ENCODE measurements at places on chromosomes 5 and 9. TPM values are rescaled to one million over a fixed set of nuclear protein-coding genes. Genes with fewer than 3 reads are reported as not detected.

- no peak for DNase-seq
- H3K4me1 ChIP-seq: no peaks in the 10 kb centered on the region
- H3K27me3 ChIP-seq: no peaks in the 10 kb centered on the region
- H3K36me3 ChIP-seq: no peaks in the 10 kb centered on the region
- H3K27ac ChIP-seq: no peak overlapping the region
Measured at GRCh38 chr5:146772881-146773466, 105.6 kb downstream of the PPP2R2B start.

DNA sequence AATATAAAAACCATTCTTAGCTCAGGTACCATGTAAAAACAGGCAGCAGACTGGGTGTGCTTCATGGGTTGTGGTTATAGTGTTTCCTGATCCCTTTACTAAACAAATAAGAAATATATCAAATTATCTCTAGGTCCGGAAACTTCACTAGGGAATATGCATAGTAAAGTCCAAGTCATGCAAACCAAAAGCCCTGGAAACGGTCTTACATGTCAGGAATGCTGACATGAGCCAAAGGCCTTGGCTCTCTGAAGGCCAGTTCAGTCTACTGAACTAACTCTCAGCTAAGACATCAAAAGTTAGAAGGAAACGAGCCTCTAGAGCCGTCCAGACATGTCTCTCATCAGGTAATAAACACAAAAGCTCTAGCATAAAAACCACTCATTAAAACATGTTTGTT lies 778.9 kb upstream of the ZNF608 start:
- no peak overlapping the region for H3K27ac ChIP-seq
- H3K4me3 ChIP-seq: no peak overlapping the region
- DNase-seq: no peak
- no peaks in the 10 kb centered on the region for H3K36me3 ChIP-seq

GRCh38 chr9:90943341-90943740 lies 141.7 kb downstream of the SYK start:
- H3K4me1 ChIP-seq: peaks cover 10% of the 10 kb centered on the region
- H3K4me3 ChIP-seq: no peak overlapping the region
- H3K27me3 ChIP-seq: peaks cover 8% of the 10 kb centered on the region
- DNase-seq: no peak
- H3K27ac ChIP-seq: no peak overlapping the region

DNA sequence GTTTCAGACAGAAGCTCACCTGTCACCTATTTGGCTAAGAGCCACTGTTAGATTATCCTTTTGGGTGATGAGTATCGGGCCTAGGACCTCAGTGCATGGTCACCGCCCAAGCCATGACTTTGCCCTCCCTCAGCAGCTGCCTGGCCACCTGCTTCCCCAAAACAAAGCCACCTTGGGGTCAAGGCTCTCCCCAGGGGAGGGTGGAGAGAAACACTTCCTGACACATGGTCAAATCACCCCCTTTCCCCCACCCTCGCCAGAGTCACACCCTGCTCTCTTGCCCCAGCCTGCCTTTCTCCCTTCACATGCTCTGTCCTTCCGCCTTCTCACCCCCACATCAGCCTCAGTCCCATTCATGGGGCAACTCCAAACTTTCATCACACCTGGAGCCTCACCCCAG lies 1.7 kb upstream of the HBEGF start:
- peaks cover 5% of the 10 kb centered on the region for H3K27me3 ChIP-seq
- no peak overlapping the region for H3K27ac ChIP-seq
- H3K36me3 ChIP-seq: peaks cover 7% of the 10 kb centered on the region
- H3K4me1 ChIP-seq: peaks cover 66% of the 10 kb centered on the region
- no peak for DNase-seq

GRCh38 chr5:127639828-127640227 lies 9.1 kb upstream of the CTXN3 start:
- peaks cover 8% of the 10 kb centered on the region for H3K27me3 ChIP-seq
- H3K27ac ChIP-seq: no peak overlapping the region
- no peak for DNase-seq
- no peak overlapping the region for H3K4me3 ChIP-seq
- no peaks in the 10 kb centered on the region for H3K4me1 ChIP-seq

OLFM1 gene
- total RNA-seq: 0.47 TPM
